Activated naive CD8-positive, alpha-beta T cell treated with anti-CD3 and anti-CD28 coated beads, Interleukin-2, amount 50 U/mL, for 16 hours (primary cell): ENCODE measurements at places on chromosomes 6 and 20.

- DNase-seq, result no peak
Observed at GRCh38 chr6:33431880-33432541, 12.1 kb downstream of the SYNGAP1 start.

DNA sequence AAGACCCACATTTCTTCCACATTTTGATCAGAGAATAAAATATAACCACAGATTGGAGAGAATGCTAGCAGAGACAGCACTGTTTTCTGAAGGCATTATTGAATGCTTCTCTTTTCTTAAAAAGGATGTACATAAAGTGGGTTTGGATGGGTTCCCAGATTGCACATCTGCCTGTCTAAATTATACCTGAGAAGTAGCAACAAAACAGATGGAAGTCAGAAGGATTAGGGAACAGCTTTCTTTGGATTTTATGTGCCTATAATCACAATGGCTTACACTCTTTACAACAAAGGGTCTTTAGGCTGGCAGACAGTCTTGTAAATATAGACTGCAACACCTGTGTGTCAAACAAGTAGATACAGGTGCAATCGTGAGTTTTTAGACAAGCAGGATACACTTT, 622.2 kb upstream of the MANEA start:
- DNase-seq, result no peak

DNA sequence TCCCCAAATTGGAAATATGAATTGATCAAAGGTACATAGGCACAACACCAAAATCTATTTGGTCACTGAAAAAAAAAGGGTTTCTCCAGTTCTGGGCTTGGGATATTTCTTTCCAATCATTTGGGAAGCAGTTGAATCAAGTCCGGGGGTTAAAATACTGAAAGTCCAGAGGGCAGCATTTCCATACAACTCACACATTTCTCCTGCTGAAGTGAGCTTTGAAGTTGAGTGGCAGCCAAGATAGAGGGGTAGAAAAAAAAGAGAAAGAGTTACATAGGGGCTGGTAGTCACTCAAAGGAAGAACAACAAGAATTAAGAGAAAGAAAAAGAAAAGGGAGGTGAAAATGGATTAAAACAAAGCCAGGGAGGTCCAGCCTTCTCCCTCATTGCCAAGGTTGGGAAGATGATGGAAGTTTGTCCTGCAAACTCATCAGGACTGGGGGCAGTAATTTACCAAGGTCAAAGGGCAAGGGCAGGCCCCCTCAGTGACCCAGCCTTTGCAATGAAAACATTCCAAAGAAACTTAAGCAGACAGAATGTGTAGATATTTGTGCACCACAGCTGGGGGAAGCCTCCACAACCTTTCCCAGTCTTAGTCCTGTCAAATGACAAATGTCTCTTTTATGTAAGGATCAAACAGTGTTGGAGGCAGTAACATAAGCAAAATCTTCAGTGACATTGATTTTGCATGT, 525.3 kb upstream of the JARID2 start:
- DNase-seq, result no peak

DNA sequence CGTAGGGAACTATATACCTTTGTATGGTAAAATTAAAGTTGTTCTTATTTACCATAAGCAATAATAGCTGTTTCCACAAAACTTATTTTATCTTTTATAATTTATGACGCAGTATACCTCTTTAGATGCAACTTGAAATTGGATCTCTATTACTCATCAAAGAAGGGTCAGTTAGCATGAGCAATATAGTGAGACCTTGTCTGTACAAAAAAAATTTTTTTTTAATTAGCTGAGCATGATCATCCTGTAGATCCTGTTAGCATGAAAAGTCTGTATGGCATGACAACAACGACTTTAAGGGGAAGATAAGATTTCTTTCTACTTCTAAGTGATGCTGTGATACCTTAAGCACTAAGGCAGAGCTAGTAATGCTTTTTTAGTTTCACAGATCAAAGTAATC, 5.9 kb downstream of the ALDH5A1 start:
- DNase-seq, result no peak

- no peak for DNase-seq
Observed at GRCh38 chr20:58623579-58624473, 27.3 kb upstream of the STX16 start.

GRCh38 chr6:112501705-112502104, 154.6 kb downstream of the RFPL4B start:
- no peak for DNase-seq

- DNase-seq, result no peak
Observed at GRCh38 chr6:3926150-3926482, 76.9 kb downstream of the FAM50B start.
